ENCODE measurements at places on chromosomes 7 and 10.

DNA sequence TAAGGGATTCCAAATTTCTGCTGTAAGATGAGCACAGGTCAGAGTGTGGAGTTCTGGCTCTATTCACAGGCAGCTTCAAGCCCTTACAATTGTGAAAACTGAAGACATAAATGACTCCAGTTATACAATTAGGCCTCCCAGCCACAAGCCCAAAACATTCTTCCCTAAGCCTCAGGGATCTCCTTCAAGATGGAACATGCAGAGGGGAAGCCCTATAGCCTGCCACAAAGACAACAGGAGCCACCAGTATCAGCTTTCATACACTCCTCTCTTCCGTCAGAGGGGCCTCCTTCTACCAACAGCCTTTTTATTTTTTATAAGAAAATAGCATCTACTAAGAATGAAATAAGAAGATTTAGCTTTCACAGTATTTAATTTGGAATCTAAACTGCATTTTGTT, 46.5 kb downstream of the DLD start:
- no peaks in the 10 kb centered on the region for H3K27me3 ChIP-seq
- no peak for DNase-seq
- no peak overlapping the region for H3K4me3 ChIP-seq
- no peaks in the 10 kb centered on the region for H3K4me1 ChIP-seq

DNA sequence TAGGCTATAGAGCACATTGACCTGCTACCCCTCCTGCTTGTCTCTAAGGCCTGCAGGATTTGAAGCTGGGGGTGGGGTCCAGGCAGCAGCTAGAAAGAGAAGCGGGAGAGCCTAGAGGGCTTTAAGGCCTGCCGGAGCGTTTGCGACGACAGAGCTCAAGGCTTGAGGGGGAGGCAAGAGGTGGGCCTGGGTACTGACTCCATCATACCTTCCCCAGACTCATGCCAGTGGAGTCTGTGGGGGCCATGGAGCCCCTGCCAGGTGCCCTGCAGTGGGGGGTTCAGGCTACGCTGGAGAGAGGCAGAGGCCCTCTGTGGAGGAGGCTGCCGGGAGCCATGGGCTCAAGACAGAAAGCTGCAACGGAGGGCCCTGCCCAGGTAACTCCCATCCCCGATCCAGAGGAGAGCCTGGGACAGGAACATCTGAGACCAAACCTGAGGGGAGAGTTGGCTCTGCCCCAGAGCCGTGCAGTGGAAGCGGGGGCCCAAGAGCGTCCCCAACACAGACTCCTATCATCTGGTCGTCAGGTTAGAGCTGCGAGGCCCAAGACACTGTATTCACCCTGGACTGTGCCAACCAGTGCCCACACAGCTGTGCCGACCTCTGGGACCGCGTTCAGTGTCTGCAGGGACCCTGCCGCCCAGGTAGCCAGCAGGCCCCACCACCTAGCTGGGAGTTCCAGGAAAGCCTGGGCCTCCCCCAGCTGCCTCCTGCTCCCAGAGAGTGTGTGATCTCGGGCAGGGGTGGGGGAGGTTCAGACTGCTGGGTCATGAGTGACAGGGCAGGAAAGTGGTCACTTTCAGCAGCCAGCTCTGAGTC, 13.2 kb upstream of the ZNF862 start:
- H3K36me3 ChIP-seq, result no peaks in the 10 kb centered on the region
- no peak overlapping the region for H3K4me3 ChIP-seq
- DNase-seq, result no peak
- no peaks in the 10 kb centered on the region for H3K4me1 ChIP-seq
- H3K27me3 ChIP-seq, result no peaks in the 10 kb centered on the region
- H3K27ac ChIP-seq, result no peak overlapping the region

GRCh38 chr10:1698185-1698584, 39.1 kb downstream of the ADARB2 start:
- no peak overlapping the region for H3K4me3 ChIP-seq
- no peak for DNase-seq
- no peaks in the 10 kb centered on the region for H3K36me3 ChIP-seq
- no peaks in the 10 kb centered on the region for H3K4me1 ChIP-seq
- H3K27me3 ChIP-seq, result no peaks in the 10 kb centered on the region
- no peak overlapping the region for H3K27ac ChIP-seq

DNA sequence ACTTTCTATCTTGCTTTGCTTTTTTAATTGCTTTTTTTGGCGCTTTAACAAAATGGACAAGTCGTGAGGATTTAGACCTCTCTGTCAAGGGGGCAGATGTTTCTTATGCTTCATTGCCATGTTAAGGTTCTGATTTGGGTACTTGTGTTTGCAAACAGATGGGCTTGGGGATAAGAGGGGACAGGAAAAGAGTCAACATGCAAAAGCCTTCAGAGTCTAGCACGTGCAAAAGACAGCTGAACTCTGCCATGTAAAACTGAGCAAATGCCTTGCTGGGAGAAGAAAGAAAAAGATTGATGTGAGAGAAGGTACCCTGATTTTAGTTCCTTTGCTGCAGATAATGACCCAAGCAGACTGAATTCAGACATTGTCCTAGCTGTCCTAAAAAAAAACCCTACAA, 173.1 kb downstream of the KIAA1217 start:
- H3K27ac ChIP-seq, result no peak overlapping the region
- H3K27me3 ChIP-seq, result no peaks in the 10 kb centered on the region
- no peaks in the 10 kb centered on the region for H3K36me3 ChIP-seq
- H3K4me3 ChIP-seq, result no peak overlapping the region
- no peak for DNase-seq

DNA sequence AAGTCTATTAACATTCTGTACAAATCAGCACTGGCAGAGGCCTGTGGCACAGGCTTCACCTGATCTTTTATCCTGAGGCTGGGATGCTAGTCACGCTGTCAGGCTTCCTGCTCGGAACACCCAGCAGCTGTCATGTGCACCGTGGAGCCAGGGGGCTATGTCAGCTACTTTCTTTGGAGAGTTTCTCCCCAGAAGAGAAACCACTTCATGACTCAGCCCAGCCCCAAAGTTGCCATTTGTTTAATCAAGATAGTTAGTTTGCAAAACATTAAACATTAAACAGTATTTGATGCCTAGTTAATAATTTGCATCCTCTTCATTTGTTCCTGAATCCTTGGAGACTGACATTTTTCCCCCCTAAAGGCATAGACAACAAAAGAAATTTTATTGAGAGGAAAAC, at the start of gene HABP2:
Gene HABP2, plus strand, starts transcription at position 353 of the 400 bp plus-strand sequence. CDS start 69 bp downstream, outside the sequence.
- no peaks in the 10 kb centered on the region for H3K4me1 ChIP-seq
- DNase-seq, result no peak
- no peaks in the 10 kb centered on the region for H3K27me3 ChIP-seq

DNA sequence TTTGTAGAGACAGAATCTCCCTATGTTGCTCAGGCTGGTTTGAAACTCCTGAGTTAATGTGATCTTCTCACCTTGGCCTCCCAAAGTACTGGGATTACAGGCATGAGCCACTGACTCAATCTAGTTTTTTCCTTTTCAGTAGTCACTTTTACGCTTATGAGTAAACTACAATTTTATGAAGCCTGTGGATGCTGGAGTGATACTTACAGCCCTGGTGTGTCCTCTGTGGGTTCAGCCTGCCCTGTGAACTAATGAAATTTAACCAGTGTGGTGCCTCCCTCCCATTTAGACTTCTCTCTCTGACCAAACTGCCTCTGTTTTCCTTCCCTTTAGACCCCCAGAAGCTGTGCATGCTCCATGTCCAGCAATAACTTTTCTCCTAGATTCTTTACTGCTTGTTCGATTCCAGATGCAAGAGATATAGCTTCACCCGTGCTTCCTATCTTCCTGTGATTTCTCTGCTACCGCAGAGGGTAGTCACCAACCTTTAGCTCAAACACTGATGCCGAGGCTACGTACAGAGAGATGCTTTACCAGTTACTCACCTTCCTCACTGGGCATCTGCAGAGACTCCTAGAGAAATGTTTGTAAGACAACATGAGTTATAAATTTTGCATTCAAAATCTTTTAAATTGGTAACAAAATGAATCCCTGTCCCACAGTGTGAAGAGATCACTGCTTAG, 90.8 kb downstream of the KIAA1217 start:
- H3K27me3 ChIP-seq, result no peaks in the 10 kb centered on the region
- no peak overlapping the region for H3K4me3 ChIP-seq
- H3K4me1 ChIP-seq, result no peaks in the 10 kb centered on the region
- DNase-seq, result no peak

GRCh38 chr7:140326116-140326928, 72.0 kb downstream of the SLC37A3 start:
- no peaks in the 10 kb centered on the region for H3K4me1 ChIP-seq
- no peak overlapping the region for H3K27ac ChIP-seq
- no peaks in the 10 kb centered on the region for H3K27me3 ChIP-seq
- H3K36me3 ChIP-seq, result no peaks in the 10 kb centered on the region

- no peak overlapping the region for H3K4me3 ChIP-seq
- H3K4me1 ChIP-seq, result no peaks in the 10 kb centered on the region
- H3K27me3 ChIP-seq, result no peaks in the 10 kb centered on the region
- H3K27ac ChIP-seq, result no peak overlapping the region
- H3K36me3 ChIP-seq, result no peaks in the 10 kb centered on the region
Observed at GRCh38 chr7:41599760-41600159, 103.1 kb downstream of the INHBA start.

- no peak overlapping the region for H3K4me3 ChIP-seq
- no peaks in the 10 kb centered on the region for H3K4me1 ChIP-seq
- no peaks in the 10 kb centered on the region for H3K27me3 ChIP-seq
- no peak for DNase-seq
Observed at GRCh38 chr7:85167636-85168035, 19.2 kb downstream of the SEMA3D start.

DNA sequence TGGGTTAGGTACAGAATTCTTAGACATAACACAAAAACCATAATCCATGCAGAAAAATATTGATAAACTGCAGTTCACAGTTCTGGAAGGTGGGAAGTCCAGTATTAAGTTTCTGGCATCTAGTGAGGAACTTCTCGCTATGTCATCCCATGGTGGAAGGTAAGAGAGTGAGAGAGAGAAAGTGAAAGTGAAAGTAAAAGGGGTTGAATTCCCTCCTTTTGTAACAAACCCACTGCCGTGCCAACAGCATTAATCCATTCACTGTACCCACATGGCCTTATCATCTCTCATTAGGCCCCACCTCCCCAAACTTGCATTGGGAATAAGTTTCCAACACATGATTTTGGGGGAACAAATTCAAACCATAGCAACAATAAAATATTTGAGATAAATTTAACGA, 17.1 kb downstream of the ZNF485 start:
- H3K27me3 ChIP-seq, result no peaks in the 10 kb centered on the region
- no peak overlapping the region for H3K27ac ChIP-seq
- no peak overlapping the region for H3K4me3 ChIP-seq
- peaks cover 4% of the 10 kb centered on the region for H3K36me3 ChIP-seq

DNA sequence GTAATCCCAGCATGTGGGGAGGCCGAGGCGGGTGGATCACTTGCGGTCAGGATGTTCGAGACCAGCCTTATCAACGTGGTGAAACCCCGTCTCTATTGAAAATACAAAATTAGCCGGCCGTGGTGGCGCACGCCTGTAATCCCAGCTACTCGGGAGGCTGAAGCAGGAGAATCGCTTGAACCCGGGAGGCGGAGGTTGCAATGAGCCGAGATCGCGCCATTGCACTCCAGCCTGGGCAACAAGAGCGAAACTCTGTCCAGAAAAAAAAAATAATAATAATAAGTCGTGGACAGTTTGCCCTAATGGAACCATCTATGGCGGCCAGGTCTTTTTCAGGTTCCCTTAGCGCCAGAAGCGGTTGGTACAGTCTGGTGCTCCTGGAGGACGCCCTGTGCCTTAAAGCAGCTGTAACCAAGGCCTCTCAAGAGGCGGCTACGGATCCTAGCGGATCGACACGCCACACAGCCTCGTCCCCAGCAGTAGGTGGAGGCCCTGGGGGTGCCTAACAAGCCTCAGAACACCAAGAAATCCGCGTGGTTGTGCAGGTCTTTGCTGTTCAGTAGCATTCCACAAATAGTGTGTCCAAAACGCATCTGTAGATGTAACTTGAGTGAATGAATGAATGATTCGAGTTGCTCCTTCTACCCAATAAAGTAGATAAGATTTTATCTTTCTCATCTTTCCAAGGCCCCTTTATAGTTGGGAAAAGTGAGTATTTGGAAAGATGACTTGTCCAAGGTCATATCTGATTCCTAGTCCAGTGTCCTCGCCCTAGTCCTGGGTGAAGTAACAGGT, 982 bp downstream of the PGAM1 start:
- H3K27ac ChIP-seq, result peak overlapping the region; percentile 74
- peaks cover 13% of the 10 kb centered on the region for H3K36me3 ChIP-seq
- DNase-seq, result no peak
- H3K4me3 ChIP-seq, result peak overlapping the region; percentile 89
- peaks cover 35% of the 10 kb centered on the region for H3K4me1 ChIP-seq

- no peak overlapping the region for H3K27ac ChIP-seq
- H3K4me1 ChIP-seq, result no peaks in the 10 kb centered on the region
- H3K36me3 ChIP-seq, result no peaks in the 10 kb centered on the region
- no peak for DNase-seq
Observed at GRCh38 chr10:25758511-25758910, 175.5 kb upstream of the MYO3A start.

- no peaks in the 10 kb centered on the region for H3K36me3 ChIP-seq
- no peak overlapping the region for H3K4me3 ChIP-seq
- DNase-seq, result peak; percentile 26
- no peak overlapping the region for H3K27ac ChIP-seq
Observed at GRCh38 chr10:106278383-106278782, 886.1 kb downstream of the SORCS1 start.

DNA sequence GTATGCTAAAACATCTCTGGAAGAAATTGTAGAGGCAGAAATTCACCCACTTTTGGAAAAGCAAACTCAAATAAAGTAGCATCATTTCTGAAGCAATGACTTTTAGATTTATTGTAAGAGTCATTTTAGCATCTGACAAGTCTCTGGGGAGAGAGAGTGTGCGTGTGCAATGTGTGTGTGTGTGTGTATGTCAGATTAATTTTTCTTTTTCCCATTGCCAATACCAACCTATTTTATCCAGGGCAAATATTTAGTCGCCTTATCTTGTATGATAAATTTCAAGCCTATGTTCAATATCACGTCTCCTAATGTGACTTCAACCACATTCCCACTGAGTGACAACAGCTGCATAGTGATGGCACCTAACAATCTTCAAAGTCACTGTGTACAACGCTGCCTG, 101.7 kb downstream of the NEBL start:
- no peaks in the 10 kb centered on the region for H3K4me1 ChIP-seq
- H3K4me3 ChIP-seq, result no peak overlapping the region
- no peaks in the 10 kb centered on the region for H3K36me3 ChIP-seq
- no peak overlapping the region for H3K27ac ChIP-seq
- H3K27me3 ChIP-seq, result no peaks in the 10 kb centered on the region

GRCh38 chr7:47968847-47969774, 10.3 kb downstream of the HUS1 start:
- peak; percentile 88 for DNase-seq
- peaks cover 38% of the 10 kb centered on the region for H3K36me3 ChIP-seq
- no peak overlapping the region for H3K4me3 ChIP-seq
- H3K27ac ChIP-seq, result no peak overlapping the region
- peaks cover 8% of the 10 kb centered on the region for H3K4me1 ChIP-seq

DNA sequence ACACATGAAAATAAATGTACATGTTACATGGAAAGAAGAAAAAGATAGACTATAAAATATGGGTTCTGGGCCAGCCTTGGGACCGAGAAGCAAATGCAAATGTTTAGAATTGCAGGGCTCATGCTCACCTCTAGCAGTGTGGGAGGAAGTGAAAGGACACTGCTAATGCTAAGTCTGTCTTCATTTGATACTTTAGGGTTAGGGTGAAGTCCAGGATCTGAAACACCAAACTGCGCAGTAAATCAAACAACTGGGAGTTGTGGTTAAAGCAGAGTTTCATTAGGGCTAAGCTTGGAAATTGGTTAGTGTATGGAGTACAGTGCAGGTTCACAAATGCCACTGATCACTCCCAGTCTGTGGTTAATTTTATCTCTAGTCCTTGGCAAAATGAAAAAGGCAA, 73.2 kb upstream of the PDK4 start:
- no peaks in the 10 kb centered on the region for H3K36me3 ChIP-seq
- H3K4me1 ChIP-seq, result no peaks in the 10 kb centered on the region
- DNase-seq, result no peak
- H3K4me3 ChIP-seq, result no peak overlapping the region
- no peaks in the 10 kb centered on the region for H3K27me3 ChIP-seq
- no peak overlapping the region for H3K27ac ChIP-seq

Data from Karpas-422 (cell line).